ENCODE measurements at places on chromosomes 6 and 20.

DNA sequence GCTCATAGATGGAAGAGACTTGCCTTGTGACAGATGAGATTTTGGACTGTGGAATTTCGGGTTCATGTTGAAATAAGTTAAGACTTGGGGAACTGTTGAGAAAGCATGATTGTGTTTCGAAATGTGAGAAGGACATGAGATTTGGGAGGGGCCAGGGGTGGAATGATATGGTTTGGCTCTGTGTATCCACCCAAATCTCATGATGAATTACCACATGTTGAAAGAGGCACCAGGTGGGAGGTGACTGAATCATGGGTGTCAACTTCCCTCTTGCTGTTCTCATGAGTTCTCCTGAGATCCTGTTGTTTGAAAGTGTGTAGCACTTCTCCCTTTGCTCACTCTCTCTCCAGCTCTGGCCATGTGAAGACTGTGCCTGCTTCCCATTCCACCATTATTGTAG is 17.9 kb downstream of the AHI1 start:
- no peak for DNase-seq

DNA sequence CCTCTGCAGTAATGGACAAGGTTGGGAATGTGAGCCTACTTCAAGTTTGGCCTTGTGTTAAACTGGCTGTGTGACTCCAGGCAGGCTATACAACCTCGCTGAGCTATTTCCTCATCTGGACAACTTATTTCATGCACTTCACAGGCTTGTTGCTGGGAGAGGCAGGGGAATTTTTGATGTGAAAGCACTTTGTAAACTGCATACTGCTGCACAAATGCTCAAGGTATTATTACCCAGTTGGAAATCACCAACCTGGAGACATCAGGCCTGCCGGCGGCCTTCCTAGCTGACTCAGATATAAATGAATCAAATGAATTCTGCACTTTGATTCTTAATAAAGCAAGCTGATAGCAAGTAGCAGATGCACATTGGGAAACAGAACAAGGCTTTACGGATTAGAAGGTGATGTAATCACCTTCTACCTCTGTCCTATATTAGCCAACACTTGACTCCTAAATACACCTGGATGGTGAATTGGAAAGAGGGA is 10.1 kb downstream of the JARID2 start:
- DNase-seq, result no peak

GRCh38 chr20:53582574-53583351 is 10.9 kb downstream of the ZNF217 start:
- DNase-seq, result no peak

DNA sequence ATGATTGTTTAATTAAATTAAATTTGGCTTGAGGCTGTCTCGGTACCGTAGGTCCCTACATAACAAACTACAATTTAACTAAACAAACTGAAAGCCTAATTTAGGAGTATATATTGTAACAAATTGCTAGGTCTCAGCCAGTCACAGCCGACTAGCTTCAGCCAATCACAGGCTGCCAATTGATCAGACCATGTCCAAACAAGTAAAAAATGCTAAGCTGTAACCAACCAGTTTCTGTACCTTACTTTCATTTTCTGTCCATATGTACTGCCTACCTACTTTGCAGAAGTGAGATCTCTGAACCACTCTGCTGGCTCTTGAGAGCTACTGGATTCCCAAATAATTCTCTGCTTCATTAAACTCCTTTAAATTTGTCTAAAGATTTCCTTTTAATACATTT is 648.0 kb upstream of the GJE1 start:
- no peak for DNase-seq

- DNase-seq, result no peak
Observed at GRCh38 chr6:31345026-31345730, 11.8 kb downstream of the HLA-B start.

DNA sequence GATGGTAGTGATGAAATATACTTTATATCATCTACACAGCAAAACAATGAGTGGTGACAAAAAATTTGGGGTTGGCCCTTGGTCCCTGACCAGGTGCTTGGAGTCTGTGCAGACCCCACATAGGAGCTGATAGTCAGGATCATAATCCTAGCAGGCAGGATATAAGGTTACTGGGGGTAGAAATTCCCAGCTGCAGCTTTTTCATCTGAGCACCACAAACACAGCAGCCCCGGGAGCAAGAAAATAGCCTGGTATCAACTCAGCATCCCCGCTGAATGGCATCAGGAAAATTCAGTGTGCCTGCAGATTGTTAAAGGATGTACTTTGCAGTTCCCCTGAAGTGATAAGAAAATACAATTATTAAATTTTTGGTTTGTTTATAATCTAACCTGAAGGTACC is 27.8 kb upstream of the RPL7L1 start:
- no peak for DNase-seq

DNA sequence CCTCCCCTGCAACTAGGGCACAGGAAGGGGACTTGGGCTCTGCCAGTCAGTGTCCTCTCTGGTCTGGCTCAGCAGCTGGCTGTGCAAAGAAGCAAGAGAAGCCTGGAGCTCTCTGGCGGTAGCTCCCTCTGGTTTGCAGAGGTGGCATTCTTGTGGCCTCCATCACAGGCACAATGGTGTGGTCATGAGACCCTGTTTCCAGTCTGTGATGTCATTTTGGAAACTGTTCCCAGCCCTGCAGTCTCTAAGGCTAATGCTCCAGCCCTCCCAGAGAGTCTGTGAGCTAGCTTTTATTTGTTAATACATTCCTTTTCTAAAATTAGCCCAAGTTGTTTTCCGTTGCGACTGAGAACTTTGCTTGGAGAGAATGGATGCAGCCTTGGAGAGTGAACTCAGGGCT is 69.5 kb upstream of the FOXQ1 start:
- DNase-seq, result no peak

GRCh38 chr6:431986-432385 is 40.4 kb downstream of the IRF4 start:
- DNase-seq, result no peak

- no peak for DNase-seq
Observed at GRCh38 chr6:166419286-166419685, 36.5 kb upstream of the MPC1 start.

- no peak for DNase-seq
Observed at GRCh38 chr20:56361900-56362299, 3.1 kb downstream of the FAM210B start.

GRCh38 chr6:41586252-41587007 is 40.2 kb downstream of the FOXP4 start:
- DNase-seq, result no peak

DNA sequence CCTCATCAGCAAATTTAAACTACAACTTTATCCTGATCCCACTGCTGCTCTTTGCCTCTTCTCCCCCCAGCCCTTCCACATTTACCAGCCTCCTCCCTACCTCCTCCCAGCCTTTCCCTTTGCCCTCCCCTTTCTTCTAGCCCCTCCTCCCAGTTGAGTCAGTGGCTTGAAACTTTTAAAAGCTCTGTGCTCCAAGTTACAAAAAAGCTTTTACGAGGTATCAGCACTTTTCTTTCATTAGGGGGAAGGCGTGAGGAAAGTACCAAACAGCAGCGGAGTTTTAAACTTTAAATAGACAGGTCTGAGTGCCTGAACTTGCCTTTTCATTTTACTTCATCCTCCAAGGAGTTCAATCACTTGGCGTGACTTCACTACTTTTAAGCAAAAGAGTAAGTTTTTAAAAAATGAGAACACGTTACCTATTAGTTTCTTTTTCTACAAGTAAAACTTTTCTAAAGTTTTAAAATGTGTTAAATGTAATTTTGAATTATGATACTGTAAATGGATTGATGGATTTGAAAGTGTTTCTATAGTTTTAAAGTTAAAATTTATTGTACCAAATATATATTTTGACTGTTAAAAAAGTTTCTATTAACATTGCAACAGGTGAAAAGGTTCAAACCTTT is at the start of gene GJA1:
TSS of gene GJA1 (plus strand) at position 203 of the 626 bp plus-strand sequence. CDS start 11,202 bp downstream, outside the sequence.
- peak; percentile 66 for DNase-seq

GRCh38 chr6:132187816-132188215 is 213.5 kb downstream of the MOXD1 start:
- DNase-seq, result no peak

DNA sequence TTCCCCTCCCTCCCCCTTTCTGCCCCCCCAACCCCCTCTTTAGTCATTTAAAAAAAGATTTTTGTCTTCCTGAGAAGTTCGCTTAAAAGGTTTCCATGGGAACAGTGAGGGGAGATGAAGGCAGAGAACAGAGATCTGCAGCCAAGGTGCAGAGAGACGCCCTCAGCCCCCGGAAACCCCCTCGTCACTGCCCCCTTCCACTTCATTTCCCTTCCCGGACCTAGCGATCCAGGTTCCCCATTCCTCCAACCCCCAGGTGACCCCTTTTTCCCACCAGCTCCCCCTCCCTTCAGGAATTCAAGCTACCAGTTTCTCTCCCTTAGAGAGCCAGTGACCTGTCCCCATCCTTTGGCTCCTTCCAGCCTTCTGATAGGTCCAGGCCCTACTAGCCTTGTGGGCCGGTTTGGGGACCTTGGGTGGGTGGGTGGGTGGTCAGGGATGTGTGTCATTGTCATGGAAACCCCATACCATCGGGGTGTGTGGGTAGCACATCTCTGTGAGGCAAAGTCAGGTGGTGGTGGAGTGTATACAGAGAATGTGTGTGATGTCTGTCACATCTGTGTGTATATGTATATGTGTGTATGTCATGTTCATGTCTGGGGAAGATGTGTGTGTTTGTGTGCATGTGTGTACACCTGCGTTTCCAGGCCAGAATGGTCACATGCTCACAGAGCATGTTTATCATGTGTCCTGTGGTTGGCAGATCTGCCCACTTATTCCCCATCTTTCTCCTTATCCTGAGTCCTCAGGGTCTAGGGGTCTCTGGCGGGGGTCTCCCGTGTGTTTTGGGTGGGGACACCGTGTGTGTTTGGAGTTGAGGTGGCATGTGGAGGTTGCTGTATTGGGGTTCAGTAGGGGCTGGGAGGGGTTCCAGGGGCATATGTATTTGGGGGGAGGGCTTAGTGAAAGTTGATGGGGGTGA is 7.0 kb downstream of the SYNGAP1 start:
- no peak for DNase-seq

- DNase-seq, result no peak
Observed at GRCh38 chr6:150290429-150290828, 78.4 kb upstream of the IYD start.

- no peak for DNase-seq
Observed at GRCh38 chr6:84086545-84087429, 53.2 kb downstream of the MRAP2 start.

- no peak for DNase-seq
Observed at GRCh38 chr6:43807228-43808061, 37.4 kb downstream of the VEGFA start.

DNA sequence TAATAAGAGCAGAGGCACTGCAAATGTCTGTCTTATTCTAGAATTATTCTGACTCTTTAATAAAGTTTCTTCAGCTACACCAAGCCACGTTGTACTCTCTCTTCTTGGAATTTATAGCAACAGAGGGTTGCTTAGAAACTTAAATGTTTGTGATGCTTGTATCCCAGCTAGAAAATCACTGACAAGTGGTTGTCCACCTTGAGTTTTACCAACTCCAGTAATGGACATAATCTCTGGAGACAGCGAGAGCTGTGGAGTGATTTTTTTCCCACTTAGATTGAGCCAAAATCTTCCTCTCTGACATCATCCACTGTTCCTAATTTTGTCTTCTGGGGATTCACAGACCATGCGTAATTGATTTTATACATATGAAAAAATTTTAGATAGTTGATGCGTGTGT is 8.0 kb downstream of the ECT2L start:
- no peak for DNase-seq

- DNase-seq, result no peak
Observed at GRCh38 chr20:56352345-56353055, 6.3 kb upstream of the FAM210B start.

DNA sequence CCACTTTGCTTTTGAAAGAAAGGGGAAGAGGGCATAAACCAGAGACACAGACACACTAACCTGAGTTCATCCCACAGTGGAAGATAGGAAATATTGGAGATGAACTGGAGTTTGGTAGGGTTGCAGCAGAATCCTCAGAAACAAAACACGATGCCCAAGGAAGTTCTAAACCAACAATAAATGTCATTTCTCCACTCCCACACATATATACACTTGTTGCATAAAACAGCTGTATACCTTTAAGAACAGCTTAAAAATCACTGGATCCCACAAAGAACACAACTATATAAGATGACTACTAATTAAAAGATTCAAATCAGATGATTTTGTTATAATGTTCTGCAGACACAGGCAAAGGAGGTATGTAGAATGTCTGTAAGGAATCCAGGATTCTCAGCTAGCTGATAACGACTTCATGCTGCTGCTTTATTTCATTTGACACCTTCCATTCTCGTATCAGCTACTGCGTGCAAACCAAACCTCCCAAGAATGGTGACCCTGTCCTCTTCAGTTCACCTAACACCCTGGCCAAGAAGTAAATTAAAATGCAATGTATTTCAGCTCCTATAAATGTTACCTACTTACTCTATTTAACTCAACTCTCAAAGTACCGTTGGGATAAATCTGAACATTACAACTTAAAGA is 14.3 kb downstream of the KIF13A start:
- no peak for DNase-seq

GRCh38 chr6:97819710-97820109 is 536.7 kb upstream of the MMS22L start:
- no peak for DNase-seq
